Stimulated activated CD8-positive, alpha-beta memory T cell treated with anti-CD3 and anti-CD28 coated beads, Interleukin-4, amount 100 ng/mL, for 48 hours (primary cell): ENCODE measurements at places on chromosomes 3 and 15.

GRCh38 chr3:243356-243725 lies 46.8 kb downstream of the CHL1 start:
- DNase-seq, result no peak

DNA sequence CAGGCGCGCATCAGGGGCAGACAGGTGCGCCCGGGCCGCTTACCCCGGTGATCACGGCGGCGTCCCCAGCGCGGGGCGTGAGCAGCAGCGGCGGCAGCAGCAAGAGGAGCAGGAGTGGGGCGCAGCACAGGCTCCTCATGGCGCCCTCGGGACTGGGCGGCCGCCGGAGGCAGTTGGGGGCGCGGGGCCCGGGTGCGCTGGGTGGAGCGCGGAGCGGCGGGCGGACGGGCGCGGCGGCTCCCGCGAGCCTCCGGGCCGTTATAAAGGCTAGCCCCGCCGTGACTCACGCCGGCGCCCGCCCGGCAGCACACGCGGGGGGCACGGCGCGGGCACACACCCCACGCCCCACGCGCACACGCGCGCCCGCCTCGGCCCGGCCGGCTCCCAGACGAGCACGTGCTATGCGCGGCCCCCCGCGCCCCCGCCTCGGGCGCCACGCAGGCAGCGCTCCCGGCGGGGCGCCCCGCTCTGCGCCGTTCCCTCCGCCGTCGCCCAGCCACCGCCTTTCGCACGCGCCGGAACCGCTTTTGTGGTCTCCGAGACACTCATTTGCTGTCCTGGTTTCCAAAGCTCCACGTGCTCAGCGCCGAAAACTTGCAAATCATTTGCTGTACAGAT lies at the start of gene PROK2:
TSS of gene PROK2 (minus strand) at position 235 of the 618 bp plus-strand sequence. CDS start at position 139, 96 bp downstream.
- DNase-seq, result peak; percentile 53

DNA sequence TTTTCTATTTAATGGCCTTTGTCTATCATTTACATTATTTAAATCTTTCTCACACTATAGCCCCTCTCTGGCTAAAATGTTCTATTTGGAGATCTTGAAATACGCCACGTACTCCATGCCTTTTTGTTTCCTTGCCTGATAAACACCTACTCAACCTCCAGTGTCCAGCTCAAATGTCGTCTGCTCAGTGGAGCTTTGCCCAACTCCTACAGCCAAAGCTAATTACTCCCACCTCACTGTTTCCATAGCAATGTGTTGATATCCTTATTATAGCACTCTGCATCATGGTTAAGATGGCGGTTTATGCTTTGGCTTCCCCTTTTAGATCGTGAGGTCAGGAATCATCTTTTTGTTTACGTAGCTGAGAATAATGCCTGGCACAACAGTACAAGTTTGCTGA lies 55.9 kb downstream of the NGLY1 start:
- DNase-seq, result no peak

GRCh38 chr15:64519897-64520296 lies 59.5 kb downstream of the ZNF609 start:
- DNase-seq, result no peak

DNA sequence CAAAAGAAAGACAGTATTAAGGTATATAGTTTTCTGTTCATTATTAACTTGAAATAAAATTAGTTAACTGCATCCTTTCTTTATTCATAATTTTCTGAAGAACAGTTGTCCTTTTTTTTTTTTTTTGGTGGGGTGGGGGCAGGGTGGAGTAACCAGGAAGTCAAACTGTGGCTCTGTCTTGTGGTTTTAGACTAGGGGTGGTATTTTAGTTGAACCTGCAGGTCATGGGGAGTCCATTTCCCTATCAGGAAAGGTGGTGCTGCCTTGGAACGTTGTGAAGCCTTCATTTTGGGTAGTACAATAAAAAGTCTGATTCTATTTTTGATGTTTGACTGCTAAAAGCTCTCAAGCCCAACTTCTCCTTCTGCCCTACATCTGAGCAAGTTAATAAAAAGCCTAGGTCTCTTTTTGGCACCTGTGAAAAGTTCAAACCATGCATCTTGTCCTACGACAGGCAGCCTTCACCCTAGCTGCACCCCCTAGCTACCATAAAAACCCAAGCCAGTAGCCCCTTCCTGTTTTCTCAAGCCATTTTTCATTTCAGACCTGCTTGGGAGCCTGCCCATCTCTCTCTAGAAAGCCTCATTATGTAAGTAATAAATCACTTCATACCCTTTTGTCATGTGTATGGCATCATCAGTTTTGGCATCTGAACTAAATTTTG lies 31.2 kb upstream of the RIOX2 start:
- no peak for DNase-seq

DNA sequence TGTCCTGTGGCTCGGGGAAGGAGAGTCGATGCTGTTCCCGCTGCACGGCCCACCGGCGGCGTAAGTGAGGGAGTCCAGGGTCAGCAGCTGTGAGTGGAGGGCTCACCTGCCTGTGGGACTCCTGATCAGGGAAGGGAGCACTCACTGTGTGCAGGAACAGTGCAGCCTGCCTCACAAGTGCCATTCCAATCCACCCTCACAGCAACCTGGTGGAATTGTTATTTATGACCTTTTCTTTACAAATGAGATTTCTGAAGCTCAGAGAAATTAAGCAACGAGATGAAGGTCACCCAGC lies 9.0 kb downstream of the CHRD start:
- no peak for DNase-seq

- DNase-seq, result no peak
Observed at GRCh38 chr15:71921191-71921590, 110.8 kb downstream of the NR2E3 start.

DNA sequence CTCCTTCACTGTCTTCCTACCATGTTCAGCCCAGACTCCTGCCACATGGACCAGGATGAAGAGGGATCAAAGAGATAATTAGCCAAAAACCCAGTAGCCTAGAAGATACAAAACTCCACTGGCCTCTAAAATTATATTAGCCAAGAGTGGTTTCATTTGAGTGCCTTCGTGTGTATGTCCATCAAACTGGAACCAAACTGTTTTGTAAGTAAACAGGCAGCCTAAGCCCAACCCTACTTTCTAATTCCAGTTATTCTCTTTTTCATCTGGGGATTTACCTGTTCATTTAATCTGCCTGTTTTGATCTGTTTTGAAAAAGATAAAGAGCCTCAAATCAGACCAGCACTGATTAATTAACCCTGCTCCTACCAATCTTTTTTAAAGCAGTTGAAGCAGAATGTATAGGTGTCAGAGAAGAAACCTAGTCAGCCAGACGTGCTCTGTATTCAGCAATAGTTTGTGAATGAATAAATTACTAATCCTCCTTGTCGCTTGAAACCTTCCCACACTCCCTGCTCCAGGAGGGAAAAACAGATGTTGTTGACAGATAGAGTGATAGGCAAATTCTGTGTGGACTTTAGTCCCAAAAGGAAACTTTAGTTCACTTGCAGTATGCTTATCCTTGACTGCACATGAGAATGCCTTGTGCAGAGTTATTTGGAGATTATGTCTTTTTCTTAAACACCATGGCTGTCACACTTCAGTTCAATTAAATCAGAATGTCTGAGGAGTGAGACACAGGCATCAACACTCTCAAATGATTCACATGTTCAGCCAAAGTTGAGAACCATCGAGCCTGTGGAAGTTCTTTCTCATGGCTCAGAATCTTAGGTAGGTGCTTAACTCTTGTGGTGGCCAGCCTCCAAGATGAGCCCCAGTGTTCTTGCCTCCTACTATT lies 55.5 kb upstream of the ZBED2 start:
- no peak for DNase-seq

DNA sequence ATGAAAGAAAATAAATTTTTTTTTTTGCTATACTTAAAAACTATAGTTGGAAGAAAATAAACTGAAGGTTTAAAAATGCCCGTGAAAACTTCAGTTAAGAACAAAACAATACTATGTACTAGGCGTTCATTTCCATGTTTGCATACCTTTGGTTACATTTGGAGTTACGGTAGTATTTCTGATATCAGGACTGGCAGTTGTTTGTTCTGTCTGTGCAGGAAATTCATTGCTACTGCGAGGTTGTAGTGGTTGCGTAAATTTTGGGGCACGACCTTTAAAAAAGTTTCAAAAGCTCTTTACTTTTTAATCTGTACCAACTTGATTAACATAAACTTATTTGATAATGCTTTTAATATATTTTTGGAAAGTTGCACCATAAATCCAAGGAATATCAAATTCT lies 47.9 kb downstream of the ST3GAL6 start:
- no peak for DNase-seq
